Endothelial cell of umbilical vein (primary cell): ENCODE measurements at places on chromosomes 16 and 17. TPM values are rescaled to one million over a fixed set of nuclear protein-coding genes. Genes with fewer than 3 reads are reported as not detected.

DNA sequence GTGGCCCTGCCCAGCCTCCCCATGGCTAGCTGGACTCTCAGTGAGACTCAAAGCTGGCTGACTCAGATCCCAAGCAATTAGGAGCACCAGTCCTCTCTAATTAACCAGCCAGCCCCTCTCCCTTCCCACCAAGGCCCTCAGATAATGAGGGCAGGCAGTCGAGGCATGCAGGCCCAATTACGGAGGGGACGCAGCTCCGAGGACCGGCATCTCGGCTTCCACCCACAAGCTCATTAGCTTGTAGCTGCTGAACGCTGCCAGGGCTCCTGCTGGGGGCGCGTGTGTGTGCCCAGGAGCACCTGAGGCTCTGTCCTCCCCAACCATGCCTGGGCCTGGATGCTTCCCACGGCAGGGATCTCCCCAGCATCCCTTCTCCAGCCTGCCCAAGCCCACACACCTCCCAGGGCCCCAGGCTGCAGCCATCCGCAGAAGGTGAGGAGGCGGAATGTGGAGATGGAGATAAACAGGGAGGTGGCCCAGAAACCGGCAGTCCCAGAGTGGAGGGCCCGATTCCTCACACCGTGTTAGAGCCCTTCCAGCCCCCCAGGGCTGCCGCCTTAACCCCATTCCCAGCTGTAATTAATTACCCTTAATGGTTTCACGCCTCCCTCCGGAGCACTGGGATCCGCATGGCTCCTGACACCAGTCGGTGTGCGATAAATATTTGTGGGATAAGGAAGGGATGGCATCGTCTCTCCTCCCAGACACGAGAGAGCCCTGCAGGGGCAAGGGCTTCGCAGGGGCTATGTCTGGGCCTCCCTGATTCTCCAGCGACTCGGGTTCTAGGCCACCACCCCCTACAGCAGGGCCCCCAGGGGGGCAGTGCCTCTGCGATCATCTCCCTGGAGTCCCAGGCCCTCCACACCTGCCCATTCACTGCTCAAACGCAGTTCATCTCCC lies 42.2 kb downstream of the RPH3AL start:
- DNase-seq: no peak

GPR179 gene
- not detected in 2 replicates for total RNA-seq

DNA sequence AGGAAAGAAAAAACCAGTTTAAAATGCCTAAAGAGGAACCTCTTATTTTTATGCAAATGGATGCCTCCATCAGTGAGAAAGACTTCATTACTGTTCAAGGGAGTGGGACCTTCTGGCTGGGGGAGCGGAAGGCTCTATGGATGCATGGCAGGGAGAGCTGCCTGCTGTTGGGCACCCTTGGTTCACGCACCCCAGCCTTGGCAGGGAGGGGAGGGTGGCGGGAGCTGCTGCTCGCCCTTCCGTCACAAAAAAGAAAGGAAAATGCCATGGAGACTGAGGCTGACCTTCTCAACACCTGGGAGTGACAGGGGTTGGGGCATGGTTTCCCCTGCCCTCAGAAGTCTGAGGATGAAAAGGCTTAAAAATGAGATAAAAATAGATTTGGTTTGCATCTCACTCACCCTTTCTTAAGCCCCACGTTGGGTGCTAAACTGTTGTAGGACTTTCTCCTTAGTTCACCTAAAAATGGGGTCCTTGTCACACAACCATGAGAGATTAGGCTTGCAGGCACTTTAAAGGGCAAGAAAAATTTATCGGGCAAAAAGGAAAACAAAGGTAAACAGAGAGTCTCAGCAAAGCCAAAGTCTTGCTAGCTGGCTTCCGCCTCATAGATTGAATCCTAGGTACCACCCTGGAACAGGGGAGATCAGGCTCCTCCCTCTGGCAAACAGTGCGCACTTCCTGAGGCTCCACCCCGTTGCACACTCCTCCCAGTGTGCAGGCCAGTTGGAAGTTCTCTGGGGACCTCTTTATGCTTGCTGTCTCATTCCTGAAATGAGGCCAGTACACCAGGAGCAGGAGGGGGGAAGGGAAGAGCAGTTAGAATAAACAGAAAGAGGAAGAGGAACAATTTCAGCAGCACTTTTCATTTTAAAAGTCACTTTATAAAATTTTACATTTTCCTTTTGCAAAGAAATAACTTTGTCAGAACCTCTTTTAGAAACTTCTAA lies 31.6 kb downstream of the PHKB start:
- DNase-seq: no peak

TEKT5 gene
- total RNA-seq: not detected in 2 replicates

GRCh38 chr16:70725024-70725911 lies 39.4 kb upstream of the MTSS2 start:
- DNase-seq: no peak

DNA sequence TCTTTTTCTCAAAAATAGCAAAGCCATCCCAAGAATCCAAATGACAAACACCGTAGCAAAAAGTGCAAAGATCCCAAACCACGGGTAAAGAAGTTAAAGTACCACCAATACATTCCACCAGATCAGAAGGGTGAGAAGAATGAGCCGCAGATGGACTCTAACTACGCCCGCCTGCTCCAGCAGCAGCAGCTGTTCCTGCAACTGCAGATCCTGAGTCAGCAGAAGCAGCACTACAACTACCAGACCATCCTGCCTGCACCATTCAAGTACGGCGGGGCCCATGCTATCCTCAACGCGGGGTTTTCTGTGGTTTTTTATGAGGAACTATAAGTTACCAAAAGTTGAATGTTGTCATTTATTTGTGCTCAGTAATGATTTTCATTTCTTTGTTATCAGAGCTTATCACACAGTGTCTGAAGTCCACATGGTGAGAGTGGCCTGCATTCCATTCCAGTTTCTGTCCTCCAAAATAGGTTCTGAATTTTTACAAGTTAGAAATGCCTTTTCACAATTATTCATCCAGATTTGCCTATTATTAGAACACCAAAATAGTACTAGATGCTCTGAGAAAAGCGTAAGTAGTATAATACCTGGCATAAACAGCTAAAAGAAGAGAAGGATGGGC lies 169.2 kb downstream of the MRTFB start:
- no peak for DNase-seq

DNAI2 gene
- total RNA-seq: not detected in 2 replicates

DNA sequence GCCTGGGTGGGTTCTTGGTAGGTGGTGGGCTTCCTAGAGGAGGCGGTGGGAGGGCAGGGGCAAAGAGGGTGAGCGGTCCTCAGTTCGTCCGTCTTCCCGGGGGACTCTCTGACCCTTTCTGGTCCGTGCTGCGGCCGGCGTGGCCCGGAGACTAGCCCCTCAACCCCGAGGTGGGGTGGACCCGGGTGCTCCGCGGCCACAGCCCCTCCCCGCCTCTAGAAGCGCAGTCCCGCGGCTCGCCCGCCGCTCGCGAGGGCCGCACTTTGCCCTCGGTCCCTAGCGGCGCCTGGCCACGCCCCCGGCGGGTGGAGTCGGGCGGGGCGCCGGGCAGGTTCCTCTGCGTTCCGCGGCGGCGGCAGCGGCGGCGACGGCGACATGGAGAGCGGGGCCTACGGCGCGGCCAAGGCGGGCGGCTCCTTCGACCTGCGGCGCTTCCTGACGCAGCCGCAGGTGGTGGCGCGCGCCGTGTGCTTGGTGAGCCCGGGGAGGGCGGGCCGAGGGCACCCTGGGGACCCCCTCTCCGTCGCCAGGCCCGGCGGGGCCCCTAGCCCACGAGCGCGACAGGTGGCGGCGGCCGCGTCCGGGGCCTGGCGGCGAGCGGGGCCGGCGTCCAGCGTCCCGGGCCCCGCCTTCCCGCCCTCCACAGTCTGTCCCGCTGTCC lies at the start of gene SYNGR2:
Gene SYNGR2 (plus strand): TSS at position 340 of the 661 bp plus-strand sequence. CDS start 36 bp downstream, at position 376.
- peak; percentile 57 for DNase-seq

PRCD gene
- not detected in 2 replicates for total RNA-seq

DNA sequence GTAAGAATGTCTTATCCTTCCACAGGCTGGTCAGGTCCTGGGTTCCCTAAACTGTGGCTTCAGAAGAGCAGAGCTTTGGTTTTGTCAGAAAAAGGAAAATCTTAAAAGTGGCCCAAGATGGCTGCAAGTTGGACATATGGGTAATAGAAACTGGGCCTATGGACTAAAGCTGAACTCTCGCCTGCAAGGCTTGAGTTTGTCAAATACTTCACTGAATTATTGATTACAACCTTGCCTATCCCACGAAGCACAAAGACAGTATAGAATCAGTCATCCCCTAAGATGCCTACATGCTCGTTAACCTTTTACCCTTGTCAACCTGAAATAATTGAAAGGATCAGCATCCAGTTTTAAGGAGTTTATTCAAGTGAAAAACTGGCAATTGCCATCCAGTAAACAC lies 20.7 kb downstream of the RNF112 start:
- no peak for DNase-seq

CACNG3 gene
- total RNA-seq: not detected in 2 replicates

TBC1D3E gene
- not detected in 2 replicates for total RNA-seq

DNA sequence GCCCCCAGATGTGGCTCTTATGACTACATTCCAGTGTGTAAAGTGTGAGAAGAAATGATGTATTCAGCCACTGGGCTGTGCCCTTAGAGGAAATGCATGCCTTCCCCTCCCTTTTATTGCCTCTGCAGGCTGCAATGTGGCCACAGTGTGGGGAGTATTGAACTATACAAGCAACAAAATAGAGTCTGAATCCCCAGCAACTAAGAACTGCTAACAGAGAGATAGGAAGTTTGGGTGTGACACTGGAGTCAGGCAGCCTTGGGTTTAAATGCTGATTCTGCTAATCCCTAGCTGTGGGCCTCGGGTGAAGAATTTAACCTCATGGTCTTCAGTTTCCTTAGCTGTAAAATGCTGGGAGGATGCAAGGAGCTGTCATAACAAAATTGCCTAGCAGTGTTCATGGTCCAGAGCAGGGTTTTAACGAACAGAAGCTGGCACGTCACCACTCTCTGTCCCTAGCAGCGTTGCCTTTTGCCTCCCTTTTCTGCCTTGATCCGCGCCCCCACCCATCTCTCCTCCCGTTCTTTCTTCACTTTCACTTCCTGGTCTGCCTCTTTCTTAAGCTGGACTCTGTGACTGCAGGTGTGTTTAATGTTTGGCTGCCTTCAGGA lies 50.3 kb downstream of the KPNA2 start:
- peak; percentile 20 for DNase-seq

AKTIP gene
- 29.1 and 32.7 TPM in 2 replicates for total RNA-seq

DNA sequence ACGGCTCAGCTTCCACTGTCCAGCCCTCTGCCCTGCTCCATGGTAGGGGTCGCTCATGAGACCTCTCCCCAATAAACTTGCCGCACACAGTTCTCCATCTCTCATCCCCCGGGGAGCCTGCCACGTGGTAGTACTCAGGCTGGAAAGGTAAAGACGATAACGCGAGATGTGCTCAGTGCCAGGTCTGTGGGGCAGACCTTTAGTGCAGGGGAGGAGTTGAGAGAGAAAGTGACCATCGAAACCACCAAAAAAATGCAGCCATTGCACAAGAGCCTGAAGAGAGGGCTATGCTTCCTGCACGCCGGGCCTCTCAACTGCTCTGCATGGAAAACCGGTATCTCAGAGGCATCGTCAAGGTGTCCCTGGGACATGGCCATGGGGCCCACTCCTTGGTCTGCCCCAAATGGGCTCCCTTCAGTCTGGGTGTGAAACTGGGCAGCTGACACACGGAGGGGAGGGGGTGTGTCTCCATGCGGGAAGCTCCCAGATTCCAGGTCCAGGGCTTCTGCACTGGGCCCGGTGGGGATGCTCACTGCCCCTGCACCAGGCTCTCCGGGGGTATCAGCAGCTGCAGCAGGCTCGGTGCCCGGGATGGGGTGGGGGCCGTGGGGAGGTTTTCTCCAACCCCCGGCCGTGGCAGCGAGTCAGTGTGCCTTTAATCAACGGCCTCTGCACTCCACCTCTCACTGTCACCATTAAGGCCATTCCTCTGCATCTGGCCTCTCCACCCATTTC lies 4.7 kb upstream of the AANAT start:
- DNase-seq: no peak

- DNase-seq: no peak
These were observed 214.9 kb downstream of the STX8 start for GRCh38 chr17:9360677-9361081.

TXNDC11 gene
- 37.1 and 42.5 TPM in 2 replicates for total RNA-seq

- peak; percentile 78 for DNase-seq
These were observed 229.6 kb downstream of the MRTFB start for GRCh38 chr16:14300705-14301168.

DNA sequence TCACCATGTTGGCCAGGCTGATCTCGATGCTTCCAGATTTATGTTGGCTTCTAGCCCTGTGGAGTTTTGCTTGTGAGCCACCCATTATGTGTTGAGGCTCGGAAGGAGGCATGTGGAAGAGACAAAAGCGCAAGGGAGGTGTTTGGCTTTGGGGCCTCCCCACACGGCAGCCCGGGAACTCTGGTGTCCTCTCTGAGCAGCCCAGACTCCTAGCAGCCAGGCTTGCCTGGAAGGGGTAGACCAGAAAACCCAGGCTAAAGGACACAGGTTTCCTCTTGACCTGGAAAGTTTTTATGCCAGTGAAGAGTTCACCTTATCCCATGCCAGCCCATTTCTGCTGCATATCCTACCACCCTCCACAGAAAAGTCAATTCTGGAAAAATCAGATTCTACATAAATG lies 21.0 kb downstream of the SDR42E2 start:
- no peak for DNase-seq

DNA sequence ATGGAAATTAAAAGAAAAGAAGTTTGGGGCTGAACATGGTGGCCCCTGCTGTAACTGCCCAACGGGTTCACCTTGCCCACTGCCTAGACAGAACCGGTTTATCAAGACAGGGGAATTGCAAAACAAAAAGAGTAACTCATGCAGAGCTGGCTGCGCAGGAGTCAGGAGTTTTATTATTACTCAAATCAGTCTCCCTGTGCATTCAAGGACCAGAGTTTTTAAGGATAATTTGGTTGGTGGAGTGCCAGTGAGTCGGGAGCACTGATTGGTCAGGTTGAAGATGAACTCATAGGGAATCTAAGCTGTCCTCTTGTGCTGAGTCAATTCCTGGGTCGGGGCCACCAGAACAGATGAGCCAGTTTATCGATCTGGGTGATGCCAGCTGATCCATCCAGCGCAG lies 4.4 kb upstream of the SCPEP1 start:
- no peak for DNase-seq

SLC47A1 gene
- total RNA-seq: 0.90 and 3.3 TPM in 2 replicates

DNA sequence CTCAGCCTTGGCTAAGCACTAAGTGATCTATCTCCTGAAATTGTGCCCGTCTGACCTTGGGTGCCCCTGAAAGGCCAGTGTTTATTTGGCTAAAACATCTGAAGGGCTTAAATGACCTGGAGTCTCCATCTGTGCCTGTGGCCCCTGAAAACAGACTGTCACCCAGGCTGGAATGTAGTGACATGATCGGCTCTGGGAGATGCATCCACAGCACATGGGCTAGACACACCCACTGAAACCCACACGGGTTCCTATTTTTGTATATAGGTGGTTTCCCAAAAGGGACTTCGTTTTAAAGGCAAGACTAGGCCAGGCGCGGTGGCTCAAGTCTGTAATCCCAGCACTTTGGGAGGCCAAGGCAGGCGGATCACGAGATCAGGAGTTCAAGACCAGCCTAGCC lies 13.5 kb downstream of the CEP295NL start:
- DNase-seq: no peak

GRCh38 chr17:31511195-31511578 lies 119.7 kb downstream of the RAB11FIP4 start:
- DNase-seq: peak; percentile 18

DNA sequence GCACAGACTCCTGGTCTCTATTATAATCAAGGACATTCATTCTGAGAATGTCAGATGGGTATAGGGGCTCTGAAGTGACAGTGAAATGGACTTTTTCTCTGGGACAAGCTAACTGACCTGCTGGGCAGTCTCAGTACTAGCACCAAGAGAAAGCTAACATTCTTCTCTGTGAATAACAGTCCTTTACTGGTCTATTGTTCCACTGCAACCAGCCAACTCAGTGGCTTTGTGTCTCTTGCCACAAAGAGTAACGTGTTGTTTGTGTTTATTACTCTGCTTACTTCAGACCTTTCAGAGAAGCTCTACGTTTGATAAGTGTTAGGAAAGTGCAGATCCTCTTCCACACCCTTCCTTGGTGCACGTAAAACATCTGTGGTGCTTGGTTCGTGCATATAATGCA lies 61.5 kb upstream of the BCAR1 start:
- no peak for DNase-seq

SEZ6 gene
- not detected in 2 replicates for total RNA-seq
